ENCODE measurements at places on chromosomes 1 and 21.
A peak's percentile ranks its signal among the peaks of the same experiment; 100 is the strongest.

DNA sequence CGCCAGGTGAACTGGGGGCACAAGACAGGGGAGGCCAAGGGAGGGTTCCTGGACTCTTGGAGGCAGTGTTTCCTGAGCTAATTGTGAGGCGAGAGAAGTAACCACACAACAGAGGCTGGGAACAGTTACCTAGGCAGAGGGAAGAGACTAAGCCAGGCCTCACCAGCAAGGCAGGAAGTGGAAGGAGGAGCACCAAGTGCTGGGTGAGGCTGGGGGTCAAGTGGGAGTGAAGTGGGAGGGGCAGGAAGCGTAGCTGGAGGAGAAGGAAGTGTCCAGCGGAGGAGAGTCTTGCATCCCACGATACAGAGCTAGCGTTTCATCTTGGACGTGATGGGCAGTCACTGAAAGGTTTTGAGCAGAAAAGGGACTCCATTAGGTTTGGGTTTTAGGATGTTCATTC is 48.3 kb upstream of the CAPZB start:
- no peak for DNase-seq

DNA sequence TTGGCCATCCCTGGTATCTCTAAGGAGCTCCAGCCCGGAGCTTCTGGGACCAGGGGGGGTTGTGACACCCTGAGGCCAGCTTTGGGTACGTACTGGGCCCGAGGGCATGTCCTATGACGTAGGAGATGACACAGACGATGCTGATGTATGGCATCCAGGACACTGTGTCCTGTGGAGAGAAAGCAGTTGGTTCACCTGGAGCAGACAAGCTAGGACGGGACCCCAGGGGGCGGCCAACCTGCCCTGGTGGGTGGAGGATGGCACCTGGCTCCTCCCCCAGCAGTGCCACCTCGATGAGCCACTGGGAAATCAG is 12.1 kb upstream of the SLC2A7 start:
- no peak for DNase-seq

GRCh38 chr1:233677690-233678354 is 63.9 kb downstream of the KCNK1 start:
- no peak for DNase-seq

DNA sequence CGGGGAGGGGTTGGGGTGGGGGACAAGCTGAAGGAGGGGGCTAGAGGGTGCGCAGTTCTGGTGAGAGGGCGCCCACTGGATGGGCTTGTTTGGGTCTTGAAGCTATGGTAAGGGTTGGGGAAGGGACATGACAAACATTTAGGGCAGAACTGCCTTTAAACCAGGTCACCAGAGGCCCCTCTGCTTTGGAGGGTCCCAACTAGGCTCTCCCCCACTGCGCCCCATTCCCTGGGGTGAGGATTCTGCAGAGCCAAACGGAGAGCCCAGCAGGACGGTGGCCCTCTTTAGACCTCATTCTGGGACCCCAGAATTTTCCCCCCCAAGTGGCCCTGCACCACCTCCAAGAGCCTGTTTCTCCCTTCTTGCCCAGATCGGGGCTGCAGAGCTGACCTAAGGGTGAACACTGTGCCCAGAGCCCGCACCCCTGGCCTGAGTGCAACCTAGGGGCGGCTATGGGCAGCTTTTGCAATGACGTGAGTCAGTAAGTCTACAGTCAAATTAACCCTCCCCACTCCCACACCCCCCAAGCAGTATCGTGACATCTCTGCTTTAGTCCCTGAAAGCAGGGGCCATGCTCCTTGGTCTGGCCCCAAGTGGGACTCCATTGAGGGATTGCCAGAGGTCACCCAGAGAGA is 593.8 kb downstream of the MATN1 start:
- DNase-seq = no peak

DNA sequence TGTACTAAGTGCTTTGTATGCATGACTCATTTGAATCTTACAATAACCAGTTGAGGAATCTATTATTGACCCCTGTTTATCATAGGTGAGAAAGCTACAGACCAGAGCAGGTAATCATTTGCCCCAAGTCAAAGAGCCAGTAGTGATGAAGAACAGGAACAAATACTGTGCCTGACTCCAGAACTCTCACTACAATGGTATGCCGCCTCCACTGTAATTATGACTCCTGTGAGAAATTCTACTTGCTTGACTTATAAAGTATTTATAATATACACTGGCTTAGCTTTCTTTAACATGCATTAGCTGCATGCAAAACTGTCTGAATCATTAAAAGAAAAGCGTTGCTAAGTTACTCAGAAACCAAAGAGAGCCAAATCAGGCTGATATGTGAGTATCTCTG is 92.6 kb downstream of the ZNF281 start:
- no peak for DNase-seq

GRCh38 chr1:94095744-94096469 is 25.0 kb downstream of the ABCA4 start:
- DNase-seq = peak; percentile 64

DNA sequence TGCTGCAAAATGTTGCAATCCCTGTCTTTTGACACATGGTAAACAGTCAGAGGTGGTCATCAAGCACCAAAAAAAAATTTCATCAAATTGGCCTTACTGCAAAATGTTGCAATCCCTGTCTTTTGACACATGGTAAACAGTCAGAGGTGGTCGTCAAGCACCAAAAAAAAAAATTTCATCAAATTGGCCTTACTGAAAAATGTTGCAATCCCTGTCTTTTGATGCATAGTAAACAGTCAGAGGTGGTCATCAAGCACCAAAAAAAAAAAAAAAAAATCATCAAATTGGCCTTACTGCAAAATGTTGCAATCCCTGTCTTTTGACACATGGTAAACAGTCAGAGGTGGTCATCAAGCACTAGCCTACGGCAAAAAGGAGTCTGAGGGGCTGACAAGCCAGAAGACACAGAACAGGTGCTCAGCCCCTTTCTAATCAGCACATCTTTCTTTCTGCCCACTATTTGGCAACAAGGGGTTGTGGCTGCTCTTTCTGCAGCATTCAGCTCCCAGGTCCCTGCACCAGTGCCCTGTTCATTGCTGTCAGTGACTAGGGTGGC is 223.8 kb downstream of the KCNH1 start:
- no peak for DNase-seq

GRCh38 chr1:163472651-163473248 is 151.0 kb downstream of the NUF2 start:
- no peak for DNase-seq

DNA sequence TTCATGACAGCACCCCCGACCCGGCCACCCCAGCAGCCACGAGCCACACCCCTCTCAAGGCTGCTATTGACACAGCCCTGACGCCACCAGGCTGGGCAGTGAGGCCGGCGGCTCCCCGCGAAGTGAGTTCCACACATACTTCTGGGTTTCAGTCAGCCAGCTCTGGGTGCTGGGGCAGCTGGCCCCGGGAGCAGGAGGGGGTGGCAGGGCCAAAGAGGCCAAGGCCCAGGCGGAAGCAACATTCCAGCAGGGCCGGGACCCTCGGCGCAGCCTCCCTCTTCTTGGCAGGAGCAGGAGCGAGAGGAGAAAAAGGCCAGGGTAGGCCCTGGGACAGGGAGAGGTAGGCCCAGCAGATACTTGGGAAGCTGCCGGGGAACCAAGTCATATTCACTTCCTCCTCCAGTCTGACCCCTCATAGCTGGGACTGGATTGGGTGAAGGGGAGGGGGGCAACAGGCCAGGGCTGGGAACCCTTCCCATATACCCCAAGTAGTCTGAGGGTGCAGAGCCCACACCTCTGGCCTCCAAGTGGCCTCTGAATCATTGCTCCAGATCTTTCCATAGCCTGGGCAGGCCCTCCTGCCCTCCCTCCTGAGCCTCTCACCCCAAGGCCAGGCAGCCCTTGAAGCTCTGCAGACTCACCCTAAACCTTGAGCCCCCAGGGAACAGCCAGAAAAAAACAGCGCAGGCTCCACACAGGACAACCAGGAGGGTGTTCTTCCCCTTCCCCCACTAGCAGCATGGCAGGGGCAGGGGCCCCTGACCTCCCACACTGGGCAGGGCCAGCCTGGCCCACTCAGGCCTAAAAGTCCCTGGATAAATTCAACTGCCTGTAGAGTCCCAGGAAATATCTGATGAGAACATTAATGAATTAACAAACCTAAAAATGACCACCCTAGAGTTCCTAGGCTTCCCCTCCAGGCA is 5.7 kb downstream of the HSPG2 start:
- peak; percentile 91 for DNase-seq

- DNase-seq = no peak
These were observed 115.0 kb upstream of the GRIK3 start for GRCh38 chr1:37149296-37149695.

- DNase-seq = no peak
These were observed 6.5 kb downstream of the GALNT2 start for GRCh38 chr1:230073371-230074035.

- no peak for DNase-seq
These were observed 1.9 kb downstream of the OR14A16 start for GRCh38 chr1:247822060-247822459.

- no peak for DNase-seq
These were observed 11.1 kb upstream of the RASSF5 start for GRCh38 chr1:206496131-206496793.

GRCh38 chr1:154295408-154296235 is 23.2 kb downstream of the HAX1 start:
- DNase-seq = peak; percentile 12

DNA sequence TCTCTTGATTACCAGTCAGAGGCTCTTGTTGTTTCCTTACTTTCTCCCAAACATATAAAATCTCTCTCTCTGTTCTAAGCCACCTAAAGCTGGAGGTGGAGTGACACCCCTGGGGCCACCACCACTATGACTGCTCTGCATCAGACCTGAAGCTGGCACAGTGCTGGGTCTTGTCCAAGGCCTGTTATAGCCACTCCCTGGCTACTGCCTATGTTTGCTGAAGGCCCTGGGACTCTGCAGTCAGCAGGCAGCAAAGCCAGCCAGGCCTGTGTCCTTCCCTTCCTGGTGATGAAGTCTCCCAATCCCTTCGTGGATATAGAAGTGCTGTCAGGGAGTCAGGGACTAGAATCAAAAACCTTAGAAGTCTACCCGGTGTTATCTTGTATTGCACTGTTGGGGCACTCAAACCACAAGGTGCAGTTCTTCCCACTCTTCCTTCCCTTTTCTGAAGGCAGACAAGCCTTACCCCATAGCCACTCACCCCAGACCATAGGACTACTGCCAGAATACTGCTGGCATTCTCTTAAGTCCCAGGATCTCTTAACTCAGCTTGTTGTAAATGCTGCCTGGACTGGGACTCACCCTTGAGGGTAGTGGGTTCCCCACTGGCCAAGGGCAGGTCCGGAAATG is 103.1 kb downstream of the RPS6KC1 start:
- DNase-seq = no peak

- DNase-seq = peak; percentile 22
These were observed 1.9 kb upstream of the SAMD13 start for GRCh38 chr1:84299536-84300170.

DNA sequence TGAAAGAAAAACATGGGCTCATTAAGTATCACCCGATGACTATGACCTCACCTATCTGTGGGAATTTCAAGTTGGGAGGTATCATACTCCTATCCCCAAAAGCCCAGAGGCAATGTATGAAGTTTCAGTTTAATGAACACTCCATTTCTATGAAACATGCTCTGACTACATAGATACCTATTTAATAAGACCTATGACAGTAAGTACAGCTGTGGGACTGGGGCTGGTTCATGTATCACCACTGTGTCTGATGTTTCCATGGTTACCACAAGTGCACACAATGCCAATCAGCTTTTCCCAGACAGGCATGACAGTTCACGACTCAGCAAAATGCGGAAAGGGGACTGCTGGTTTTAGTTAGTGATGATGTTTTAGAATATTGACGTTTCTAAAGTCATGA is 167.7 kb downstream of the SIPA1L2 start:
- no peak for DNase-seq

DNA sequence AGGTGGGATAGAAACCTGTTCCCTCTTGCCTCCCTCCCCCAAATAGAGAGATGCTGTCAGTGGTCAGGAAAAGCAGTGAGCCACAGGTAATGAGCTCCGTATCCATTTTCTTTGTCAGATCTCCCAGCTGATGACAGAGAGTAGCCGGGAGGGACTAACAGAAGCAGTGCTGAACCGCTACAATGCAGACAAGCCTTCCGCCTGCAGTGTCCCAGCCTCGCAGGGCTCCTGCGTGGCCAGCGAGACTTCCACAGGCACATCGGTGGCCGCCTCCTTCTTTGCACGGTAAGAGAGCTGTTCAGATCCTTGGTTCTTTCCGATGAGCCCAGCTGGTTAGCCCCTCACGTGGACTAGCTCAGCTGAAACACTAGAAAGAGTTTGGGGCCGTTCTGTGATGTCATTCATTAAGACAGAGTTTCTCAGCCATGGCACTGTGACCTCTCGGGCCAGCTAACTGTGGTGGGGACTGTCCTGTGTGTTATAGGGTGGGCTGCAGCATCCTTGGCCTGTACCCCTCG is 264.7 kb downstream of the KIF26B start:
- no peak for DNase-seq

GRCh38 chr1:198893763-198894444 is 255.1 kb downstream of the PTPRC start:
- peak; percentile 32 for DNase-seq

GRCh38 chr1:197807216-197807615 is 31.9 kb upstream of the DENND1B start:
- no peak for DNase-seq

DNA sequence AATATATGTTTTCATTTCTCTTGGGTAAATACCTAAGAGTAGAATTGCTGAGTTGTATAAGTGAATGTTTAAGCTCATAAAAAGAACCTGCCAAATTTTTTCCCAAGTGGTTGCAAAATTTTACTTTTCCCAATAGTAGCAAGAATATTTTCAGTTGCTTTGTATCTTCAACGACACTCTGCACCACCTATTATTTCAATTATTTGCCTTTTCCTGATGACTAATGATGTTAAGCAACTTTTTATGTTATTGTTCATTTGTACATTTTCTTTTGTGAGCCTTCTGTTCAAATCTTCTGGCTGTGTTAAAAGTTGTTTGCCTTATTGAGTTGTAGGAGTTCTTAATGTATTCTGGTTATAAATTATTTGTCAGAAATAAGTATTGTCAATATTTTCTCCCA is 299.1 kb upstream of the NRIP1 start:
- DNase-seq = peak; percentile 55

- DNase-seq = no peak
These were observed 60.6 kb downstream of the EVA1C start for GRCh38 chr21:32472890-32473765.

- no peak for DNase-seq
These were observed 153.0 kb upstream of the B3GALT2 start for GRCh38 chr1:193339401-193339800.

GRCh38 chr1:183877053-183877720 is 72.3 kb downstream of the RGL1 start:
- peak; percentile 70 for DNase-seq

DNA sequence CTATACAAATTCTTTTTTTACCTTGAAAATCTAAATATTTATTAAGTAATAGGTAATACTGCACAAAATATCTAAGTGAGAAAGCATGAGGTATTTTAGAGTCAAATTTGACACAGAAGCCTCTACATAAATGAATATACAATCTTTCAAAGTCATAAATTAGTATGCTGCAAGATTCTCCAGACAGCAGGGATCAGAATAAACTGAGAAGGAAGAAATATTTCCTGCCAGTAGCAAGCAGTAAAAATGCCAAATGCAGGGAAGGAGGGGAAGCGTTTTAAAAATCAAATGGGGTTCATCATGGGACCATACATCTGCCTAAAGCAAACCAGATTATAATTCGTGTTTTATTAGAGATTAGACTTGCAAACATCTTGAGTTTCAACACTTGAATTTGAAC is 18.9 kb downstream of the COLGALT2 start:
- DNase-seq = no peak
